Mesenteric fat pad (tissue), 1 donor: ENCODE measurements at places on chromosomes 2 and 18.

DNA sequence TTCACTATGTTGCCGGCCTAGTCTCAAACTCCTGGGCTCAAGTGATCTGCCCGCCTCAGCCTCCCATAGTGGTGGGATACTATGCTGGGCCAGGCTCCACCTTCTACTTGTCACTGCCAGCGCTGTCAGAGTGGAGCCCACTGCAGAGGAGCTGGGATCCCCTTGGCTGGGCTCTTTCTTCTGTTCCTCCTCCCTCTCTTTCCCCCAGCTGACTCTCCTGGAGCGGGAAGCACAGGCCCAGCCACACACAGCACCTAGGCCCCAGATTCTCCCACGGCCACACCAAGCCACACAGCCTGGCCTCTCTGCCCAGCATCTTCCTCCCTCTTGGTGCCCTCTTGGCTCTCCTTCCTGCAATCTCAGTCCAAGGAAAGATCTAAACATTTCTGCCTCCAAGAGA lies 3.7 kb upstream of the GAREM2 start:
- peak; percentile 41 for DNase-seq

GRCh38 chr2:63301481-63301880 lies 250.9 kb downstream of the OTX1 start:
- no peak for DNase-seq

GRCh38 chr2:98461498-98462049 lies 16.9 kb downstream of the INPP4A start:
- DNase-seq = no peak

- DNase-seq = peak; percentile 77
These were observed 21.2 kb downstream of the TRAF3IP1 start for GRCh38 chr2:238341536-238341935.
